NCI-H187 treated with DMSO at 0.1 percent for 48 hours (cell line): ENCODE measurements at places on chromosomes 7 and 10.

- DNase-seq: no peak
Observed at GRCh38 chr7:50327443-50327842, 22.9 kb downstream of the IKZF1 start.

- DNase-seq: no peak
Observed at GRCh38 chr7:139525239-139525638, 1.8 kb downstream of the CLEC2L start.

GRCh38 chr7:74033372-74034311 is 5.7 kb downstream of the ELN start:
- no peak for DNase-seq

GRCh38 chr10:127815147-127815546 is 77.6 kb downstream of the CLRN3 start:
- no peak for DNase-seq

- no peak for DNase-seq
Observed at GRCh38 chr7:1997537-1998076, 235.1 kb downstream of the MAD1L1 start.

- DNase-seq: no peak
Observed at GRCh38 chr7:157791261-157791660, 454.5 kb downstream of the DNAJB6 start.

GRCh38 chr7:2821161-2821841 is 22.8 kb downstream of the GNA12 start:
- DNase-seq: peak; percentile 73

DNA sequence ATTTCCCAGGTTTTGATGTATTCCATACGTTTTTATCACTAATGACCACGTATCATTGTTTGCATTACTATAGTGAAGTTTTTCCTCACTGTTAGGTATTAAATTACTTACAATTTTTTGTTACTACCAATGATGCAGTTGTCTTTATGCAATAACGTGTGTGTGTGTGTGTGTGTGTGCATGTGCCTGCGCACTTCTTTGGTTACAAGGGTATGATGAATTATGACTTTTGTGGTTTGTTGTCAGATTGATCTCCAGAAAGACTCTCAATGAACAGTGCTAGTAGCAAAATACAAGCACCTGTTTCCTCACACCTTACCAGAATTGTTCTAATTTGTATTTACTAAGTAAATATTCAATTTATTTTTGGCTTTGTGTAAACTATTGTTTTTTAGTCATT is 51.5 kb downstream of the MCMBP start:
- no peak for DNase-seq

DNA sequence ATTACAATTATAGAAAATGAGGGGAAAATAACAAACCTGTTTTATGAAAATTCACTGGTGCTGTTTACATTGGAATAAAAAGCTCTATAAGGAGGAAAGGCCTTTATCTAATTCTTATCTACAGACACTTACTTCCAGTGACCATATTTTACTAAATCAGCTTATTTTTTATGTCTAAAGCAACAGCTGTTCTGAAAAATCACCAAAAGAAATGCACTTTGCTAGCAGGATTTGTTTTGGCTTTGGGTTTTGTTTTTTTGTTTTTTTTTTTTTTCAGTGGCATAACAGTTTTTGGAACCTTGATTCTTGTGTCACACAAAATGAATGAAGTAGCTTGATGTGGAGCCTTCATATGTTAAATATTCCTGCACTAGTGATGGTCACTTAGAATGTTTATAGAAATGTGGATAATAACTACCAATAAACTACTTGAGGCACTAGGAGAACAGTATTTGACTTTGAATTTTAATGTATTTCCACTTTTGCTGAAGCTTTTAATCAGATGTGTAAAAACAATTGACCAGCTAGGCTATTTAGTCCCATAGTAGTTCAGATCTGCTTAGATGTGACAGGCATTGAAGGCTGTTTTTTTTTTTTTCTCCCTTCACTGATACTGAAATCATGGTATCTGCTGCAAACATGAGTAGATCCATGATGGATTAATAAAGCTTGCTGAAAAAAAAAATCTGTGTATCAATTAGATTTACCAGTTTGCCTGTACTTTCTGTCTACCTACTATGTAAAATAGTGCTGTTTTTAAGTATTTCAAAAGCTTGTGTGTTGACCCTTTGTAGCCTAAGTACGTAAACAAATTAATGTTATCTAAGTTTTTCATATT is 2.8 kb downstream of the ARL4A start:
- no peak for DNase-seq

DNA sequence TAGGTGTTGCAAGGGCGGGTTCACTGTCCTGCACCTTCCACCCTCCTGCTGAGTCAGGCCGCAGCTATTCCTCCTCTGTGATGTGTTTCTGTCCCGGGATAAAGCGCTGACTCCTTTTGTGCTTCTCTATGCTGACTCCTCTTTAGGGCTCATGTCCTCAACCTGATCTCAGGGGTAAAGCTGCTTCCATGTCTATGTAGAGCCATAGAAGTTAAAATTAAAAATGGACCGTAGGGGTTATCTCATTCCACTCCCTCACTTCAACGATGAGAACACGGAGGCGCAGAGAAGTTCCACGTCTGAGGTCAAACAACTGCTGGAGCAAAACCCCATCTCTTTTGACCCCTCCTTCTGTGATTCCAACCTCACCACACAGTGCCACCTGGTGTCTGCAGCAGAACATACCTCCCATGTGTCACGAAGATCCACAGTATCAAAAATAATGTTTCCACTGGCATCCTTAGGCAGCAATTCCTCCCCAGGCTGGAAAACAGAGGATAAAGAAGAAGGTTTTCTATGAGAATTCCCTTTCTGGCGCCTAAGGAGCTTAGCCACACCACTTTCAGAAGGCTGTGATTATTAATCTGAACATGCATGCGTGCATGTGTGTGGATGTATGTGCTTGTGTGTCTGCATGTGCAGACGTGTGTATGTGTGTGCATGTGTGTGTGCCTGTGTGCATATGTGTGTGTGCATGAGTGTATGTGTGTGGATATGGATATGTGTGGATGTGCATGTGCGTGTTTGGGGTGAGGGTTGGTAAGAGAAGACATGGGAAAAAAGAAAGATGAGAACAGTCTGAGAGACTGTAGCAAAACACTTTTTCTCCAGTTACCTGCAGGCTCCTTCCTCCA is 81.2 kb upstream of the UCN3 start:
- no peak for DNase-seq

DNA sequence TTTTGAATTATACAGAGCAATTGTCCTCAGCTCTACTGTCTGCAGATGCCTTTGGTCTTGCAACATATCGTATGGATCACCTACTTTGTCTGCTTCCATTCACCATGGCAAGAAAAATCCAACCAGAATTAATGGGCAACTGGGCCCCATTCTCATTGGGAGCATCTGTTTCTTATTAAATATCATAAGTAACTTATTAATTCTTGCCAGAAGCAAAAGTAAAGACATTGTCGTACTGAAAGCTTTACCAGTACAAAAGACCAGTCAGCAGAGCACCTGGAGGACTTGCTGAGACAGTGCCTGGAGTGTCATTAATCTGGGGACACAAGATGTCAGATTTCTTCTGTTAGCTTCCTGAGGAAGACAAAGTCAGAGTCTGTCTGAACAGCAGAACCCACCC is 404.5 kb downstream of the INHBA start:
- no peak for DNase-seq

GRCh38 chr10:21396889-21397288 is 128.6 kb downstream of the SKIDA1 start:
- DNase-seq: no peak

DNA sequence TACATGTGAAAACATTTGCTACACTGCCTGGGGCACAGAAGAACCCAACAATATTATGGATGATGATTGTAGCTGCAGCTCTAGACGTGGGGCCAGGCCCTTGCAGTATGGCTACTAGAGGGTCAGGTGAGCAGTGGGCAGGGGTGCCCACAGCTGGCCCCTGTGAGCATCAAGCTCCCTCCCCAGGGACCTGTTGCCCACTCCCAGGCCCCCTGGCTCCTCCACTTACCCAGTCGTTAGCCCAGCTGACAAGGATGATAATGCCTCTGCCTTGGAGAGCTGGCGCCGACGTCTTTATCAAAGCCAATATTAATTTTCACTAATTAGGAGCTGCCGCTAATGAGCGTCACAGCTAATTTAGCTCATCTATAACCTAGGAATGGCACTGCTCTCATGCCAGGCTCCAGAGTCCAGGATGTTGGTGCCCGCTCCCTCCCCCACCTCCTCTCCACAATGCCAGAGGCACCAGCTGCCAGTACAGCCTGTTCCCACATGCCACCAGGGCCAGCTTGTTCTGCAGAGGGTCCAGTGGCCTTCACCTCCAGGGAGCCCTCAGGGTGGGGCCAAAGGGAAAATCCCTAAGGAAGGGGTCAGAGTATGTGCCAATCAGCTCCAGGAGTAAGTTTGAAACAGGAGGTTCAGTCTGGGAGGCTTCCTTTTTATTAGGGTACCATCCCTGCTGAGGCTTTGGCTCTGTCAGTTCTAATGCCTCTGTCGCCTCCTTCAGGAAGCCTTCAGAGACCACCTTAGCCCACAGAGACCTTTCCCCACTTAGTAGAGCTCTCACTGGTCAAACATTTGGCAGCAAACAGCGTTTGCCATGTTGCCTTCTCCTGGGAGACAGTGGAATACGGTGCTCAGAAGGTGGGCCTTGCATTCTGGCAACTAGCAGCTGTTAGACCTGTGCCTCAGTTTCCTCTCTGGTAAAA is 77.2 kb downstream of the CDH23 start:
- DNase-seq: no peak

DNA sequence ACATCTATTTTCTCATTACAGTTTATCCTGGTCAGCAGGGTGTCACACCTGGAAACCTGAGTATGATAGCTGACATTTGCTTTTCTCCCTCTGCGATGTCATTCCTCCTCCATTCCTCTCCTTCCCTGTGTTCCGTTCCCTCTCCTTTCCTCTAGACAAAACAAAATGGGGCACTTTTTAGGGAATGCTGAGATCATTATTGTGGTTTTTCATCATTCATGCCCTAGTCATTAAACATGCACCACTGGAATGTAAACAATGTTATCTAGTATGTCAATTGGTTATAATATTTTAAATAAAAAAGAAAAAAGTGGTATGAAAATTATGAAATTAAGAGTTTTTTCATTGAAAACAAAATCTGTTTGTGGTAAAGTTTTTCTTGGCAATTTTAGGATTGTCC is 132.6 kb downstream of the MAPK8 start:
- no peak for DNase-seq

- DNase-seq: no peak
Observed at GRCh38 chr10:90857635-90858460, at the start of gene HTR7. HTR7 (minus strand) TSS chr10:90858039; CDS start chr10:90857671, 368 bp downstream.

DNA sequence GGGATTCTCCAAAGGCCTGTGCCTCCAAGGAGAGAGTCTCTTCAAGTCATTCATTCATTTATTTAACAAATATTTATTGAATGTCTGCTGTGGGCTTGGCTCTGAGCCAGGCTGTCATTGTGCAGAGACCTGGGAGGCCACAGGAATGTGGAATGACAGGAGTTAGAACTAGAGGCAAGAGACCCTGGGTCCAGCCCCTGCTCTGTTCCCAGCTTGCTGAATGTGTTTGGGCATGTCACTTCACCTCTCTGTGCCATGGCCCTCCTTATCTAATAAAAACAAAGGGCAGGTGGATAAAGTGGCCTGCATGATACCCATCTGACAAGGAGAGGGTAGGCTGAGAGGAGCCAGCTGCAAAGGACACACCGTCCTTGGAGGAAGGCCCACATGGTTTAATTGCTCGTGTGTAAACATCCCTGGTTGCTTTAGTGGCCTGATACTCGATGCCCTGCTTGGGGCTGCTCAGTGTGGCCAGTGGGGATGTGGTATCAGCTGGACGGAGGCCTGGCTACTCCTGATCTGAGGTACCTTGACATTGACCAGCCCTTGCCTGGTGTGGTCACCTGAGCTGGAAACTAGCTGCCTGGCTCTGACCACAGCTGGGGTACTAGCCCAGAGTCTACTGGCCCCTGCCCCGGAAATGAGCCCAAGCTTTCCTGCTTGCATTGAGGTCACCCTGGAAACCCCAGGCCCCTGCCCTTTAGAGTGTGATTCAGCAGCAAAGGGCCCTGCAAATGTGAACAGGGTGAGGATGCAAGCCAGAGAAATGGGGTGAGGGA is 116.2 kb downstream of the CDH23 start:
- DNase-seq: no peak

GRCh38 chr10:121853950-121854349 is 73.9 kb downstream of the ATE1 start:
- DNase-seq: no peak

DNA sequence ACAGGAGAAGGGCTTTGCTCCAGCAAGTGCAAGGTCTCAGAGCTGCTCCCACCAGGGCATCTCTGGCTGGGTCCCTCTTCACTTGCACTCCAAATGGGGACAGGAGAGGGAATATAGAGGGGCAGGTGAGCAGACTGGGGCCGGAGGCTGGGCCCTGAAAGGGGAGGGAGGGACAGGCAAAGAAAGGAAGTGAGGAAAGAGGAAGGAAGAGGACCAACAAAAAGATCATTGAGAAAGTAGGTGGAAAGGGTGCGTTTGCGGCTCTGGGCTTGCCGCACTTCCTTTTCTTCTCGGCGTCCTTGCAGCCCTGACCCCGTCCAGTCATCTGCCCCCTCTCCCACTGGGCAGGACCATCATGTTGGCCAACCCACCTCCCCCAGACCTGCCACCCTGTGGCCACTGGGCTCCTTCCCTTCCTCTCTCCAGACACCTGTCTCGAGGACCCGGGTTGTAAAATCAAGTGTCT is 14.0 kb downstream of the ITPRIP start:
- DNase-seq: no peak

- no peak for DNase-seq
Observed at GRCh38 chr10:133388973-133389818, 4.8 kb upstream of the MTG1 start.

DNA sequence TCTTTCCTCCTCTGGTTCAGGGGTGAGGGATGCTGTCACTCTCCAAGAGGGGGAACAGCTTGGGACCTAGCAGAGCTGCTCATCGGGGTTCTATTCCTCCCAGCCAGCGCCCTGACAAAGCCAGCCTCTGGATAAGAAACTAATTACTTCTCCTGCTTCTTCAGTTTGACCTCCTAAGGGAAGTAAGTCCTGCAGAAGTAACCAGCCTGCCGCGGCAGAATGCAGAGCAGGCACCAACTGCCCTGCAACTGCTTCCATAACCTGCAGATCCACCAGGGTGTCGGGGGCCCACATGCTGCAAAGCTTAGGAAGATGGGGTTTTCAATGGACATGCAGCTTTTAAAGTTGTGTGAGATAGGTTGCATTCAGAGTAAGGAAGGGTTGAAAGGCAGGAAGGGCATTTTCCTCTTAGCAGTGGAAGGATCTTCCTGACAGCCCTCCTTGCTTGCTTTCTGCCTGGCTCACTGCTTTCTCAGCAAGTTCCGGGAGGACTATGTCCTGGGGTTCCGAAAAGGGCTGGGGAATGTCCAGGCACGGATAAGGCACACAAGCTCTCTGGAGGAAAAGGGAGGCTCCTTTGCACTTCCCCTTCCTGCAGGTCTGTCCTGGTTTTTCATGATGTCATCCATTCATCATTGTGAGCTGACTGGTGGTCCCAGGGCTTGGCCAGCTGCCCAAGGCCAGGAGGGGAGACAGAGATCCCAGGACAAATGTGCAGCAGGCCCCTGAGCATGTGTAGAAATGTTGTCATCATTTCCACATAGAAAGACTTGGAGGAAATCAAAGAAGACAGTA is 24.3 kb upstream of the CALU start:
- DNase-seq: no peak

GRCh38 chr7:151796091-151796870 is 80.6 kb downstream of the PRKAG2 start:
- DNase-seq: no peak

- no peak for DNase-seq
Observed at GRCh38 chr10:132345345-132345744, 13.4 kb downstream of the LRRC27 start.
